NCI-H446 (cell line): ENCODE measurements at places on chromosomes 1 and 21.

DNA sequence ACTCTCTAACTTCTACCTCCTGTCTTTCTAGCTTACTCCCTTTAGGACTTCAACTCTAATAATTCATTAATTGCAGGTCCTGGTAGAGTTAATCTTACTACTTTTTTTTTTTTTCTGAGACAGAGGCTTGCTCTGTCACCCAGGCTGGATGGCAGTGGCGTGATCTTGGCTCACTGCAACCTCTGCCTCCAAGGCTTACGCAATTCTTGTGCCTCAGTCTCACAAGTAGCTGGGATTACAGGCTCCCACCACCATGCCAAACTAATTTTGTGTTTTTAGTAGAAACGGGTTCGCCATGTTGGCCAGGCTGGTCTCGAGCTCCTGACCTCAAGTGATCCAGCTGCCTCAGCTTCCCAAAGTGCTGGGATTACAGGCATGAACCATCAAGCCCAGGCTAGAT is 15.7 kb downstream of the BTBD8 start:
- DNase-seq: no peak

GRCh38 chr1:196088541-196088940 is 519.7 kb downstream of the KCNT2 start:
- DNase-seq: no peak

DNA sequence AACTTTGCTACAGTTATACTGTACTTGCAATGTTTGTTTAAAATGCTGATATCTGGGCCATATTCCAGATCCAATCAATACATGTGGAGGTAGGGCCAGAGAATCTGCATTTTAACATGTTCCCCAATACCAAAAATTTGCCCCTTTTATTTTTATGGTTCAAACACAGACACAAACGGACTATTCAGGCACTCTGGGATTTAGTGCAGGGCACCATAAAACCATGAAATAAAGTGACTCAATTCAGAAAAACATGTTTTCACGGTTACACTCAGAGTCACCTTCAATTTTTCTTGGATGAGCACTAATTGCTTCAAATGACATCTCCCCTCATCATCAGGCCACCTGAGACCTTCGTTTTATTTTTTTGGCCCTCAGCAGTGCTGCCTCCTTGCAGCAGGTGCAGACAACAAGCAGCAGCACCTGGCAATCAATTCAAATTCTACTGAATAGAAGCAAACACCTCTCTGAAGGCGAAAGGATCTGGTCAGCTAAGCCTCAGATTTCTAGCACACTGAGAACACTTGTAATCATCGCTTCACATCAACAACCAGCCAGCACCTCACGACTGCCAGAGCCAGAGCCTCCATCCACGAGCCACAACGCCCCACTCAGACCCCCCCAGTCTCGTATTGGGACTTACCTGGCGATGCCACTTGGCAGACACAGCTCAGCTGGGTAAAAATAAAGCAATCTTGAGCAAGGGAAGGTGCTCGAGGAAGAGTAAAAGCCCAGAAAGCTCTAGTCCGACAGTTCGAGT is 1.1 kb downstream of the ERO1B start:
- DNase-seq: no peak

DNA sequence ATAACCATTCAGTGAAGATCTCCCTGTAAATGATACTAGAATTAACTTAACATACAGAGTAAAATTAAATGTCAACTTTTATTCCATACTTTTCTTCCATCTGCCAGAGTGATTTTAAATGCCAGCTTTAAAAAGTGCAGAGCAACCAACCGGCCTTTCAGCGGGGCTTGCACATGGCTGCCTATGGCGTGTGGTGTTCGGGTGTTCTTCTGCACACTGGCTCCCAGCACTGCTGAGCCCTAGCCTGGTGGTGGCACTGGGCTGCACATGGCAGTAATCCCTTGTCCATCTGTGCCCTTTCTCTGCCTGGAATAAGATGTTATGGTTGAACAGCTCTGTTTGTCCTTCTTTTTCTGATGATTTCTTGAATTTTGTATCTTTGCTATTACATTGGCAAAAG is 156.3 kb downstream of the SNX7 start:
- no peak for DNase-seq

- DNase-seq: no peak
These were observed 26.4 kb downstream of the ANGPTL1 start for GRCh38 chr1:178844436-178844835.

GRCh38 chr1:90325168-90325567 is 330.3 kb downstream of the ZNF326 start:
- DNase-seq: no peak

DNA sequence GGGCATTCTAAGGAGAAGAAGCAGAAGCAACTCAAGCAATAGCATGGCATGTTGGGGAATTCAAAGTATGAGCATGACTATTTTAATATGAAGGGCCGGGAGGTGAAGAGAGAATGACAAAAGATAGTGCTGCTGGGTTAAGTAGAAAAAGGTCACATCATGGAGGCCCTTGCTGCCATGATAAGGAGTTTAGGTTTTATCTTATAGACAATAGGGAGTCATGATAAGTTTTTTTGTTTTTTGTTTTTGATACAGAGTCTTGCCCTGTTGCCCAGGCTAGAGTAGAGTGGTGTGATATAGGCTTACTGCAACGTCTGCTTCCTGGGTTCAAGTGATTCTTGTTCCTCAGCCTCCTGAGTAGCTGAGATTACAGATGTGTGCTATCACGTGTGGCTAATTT is 3.1 kb downstream of the BNIPL start:
- DNase-seq: no peak

GRCh38 chr1:10388387-10388715 is 10.5 kb upstream of the PGD start:
- DNase-seq: no peak

DNA sequence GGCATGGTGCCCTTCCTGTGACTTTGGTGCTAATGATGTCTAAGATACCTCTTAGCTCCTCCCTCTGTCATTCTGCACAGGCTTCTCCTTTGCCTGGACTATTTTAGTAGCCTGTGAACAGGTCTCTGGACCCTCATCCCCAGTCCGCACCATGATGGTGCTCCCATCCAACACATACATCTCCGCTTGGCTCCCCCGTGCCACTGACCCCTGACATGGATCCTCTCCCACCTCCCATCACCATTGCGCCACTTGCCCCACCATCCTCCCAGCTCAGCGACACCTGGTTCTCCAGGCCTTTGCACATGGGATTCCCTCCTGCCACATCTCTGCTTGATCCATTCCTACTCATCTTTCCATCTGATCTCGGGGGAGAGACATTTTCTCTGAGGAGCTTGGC is 33.9 kb downstream of the RUNX3 start:
- DNase-seq: no peak

- DNase-seq: no peak
These were observed 500.8 kb upstream of the PBX1 start for GRCh38 chr1:164058198-164058597.

GRCh38 chr1:94727846-94728715 is 92.1 kb upstream of the SLC44A3 start:
- DNase-seq: no peak

DNA sequence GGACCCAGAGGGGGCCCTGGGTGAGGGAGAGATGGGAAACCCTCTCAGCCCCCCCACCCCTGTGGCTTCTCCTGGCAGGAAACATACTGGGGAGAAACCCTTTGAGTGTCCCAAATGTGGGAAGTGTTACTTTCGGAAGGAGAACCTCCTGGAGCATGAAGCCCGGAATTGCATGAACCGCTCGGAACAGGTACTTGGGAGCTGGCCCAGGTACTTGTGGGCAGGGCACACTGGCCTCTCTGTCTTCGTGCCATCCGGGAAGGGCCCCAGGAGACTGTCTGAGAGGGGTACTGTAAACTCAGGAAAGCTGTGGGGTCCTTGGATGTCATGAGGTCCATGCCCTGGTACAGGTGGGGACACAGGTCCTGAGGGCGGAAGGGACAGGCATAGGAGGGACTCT is 6.0 kb downstream of the ZBTB48 start:
- DNase-seq: no peak

GRCh38 chr1:221141096-221141495 is 261.9 kb downstream of the HLX start:
- no peak for DNase-seq

DNA sequence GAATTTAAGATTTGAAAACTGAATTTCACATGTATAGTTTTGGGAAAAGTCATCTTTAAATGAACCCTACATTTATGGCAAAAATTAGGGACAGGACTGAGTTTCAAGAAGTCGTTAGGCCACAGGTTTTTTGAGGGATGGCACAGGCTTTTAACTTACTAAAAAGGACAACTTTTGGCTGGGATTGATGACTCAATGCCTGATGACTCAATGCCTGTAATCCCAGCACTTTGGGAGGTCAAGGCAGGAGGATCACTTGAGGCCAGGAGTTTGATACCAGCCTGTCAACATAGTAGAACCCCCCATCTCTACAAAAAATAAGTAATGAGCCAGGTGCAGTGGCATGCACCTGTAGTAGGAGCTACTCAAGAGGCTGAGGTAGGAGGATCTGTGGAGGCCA is 15.9 kb downstream of the UCK2 start:
- no peak for DNase-seq
